ENCODE measurements at places on chromosomes 12 and 14.

DNA sequence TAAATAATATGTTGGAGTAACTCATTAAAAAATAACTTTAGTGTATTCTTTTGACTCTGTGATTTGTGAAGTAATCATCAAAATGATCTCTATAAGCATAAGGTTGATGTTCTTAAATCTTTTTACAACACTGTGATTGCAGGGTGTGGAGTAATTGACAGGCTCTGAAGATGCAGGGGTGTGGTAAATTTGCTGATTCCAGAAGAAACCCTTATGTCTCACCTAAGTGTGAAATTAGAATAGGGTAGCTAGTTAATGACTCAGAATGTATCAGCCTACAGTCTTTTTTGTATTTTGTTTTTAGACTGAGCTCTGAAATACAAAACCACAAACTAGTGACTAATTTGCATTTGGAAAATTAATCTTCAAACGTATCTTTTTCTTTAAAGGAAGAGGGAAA, 5.9 kb downstream of the PRPF39 start:
- DNase-seq: no peak

GRCh38 chr12:13947276-13947946, 34.0 kb downstream of the GRIN2B start:
- DNase-seq: no peak

GRCh38 chr12:40560848-40561247, 131.4 kb upstream of the CNTN1 start:
- DNase-seq: no peak

DNA sequence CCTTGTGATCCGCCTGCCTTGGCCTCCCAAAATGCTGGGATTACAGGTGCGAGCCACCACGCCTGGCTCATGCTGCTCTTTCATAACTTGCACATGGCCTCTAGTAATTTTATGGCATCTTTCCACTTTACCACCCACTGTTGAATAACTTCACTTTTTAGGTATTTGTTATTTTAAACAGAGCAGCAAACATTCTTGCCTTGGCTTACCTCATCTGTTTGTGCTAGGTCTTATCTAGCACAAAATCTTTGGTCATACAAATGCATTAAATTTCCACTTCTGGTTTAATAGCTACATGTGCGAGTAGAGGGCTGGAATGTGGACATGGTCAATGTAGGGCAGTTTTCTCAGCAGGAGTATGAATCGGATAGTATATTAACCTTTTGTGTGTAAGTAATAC, 38.8 kb upstream of the ATF7IP start:
- DNase-seq: no peak

- no peak for DNase-seq
Observed at GRCh38 chr12:65532764-65533163, 254.3 kb downstream of the MSRB3 start.

DNA sequence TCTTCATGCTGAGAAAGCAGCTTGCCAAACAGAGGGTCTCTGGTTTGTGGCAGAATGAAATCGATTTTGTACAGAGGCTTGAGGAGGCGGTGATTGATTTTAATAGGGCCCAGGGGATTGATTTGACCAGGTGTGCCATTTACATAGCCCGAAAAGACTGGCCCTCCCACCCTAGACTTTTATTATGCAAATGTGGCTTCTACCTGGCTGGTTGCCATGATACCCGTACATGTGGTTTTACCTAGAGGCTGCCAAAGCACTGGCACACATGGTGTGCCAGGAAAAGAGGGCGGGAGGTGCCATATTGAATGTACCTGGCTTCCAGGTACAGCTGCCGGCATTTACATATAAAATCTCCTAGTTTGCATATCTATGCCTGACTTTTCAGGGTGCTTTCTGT, 18.0 kb upstream of the GUCY2C start:
- DNase-seq: no peak

DNA sequence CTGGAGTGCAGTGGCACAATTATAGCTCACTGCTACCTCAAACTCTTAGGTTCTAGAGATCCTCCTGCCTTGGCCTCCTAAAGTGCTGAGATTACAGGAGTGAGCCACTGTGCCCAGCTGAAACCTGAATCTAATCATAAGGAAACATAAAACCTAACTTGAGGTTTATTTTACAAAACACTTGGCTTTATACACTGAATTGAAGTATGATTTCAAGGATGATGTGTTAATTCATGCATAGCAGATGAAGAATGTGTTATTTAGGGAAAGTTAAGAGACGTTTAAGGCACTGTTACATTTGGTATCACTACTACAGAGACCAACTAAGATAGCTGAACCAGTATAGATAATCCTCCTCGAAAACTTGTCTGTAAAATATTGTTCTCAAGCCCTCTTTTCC, 6.4 kb downstream of the DICER1 start:
- DNase-seq: no peak

DNA sequence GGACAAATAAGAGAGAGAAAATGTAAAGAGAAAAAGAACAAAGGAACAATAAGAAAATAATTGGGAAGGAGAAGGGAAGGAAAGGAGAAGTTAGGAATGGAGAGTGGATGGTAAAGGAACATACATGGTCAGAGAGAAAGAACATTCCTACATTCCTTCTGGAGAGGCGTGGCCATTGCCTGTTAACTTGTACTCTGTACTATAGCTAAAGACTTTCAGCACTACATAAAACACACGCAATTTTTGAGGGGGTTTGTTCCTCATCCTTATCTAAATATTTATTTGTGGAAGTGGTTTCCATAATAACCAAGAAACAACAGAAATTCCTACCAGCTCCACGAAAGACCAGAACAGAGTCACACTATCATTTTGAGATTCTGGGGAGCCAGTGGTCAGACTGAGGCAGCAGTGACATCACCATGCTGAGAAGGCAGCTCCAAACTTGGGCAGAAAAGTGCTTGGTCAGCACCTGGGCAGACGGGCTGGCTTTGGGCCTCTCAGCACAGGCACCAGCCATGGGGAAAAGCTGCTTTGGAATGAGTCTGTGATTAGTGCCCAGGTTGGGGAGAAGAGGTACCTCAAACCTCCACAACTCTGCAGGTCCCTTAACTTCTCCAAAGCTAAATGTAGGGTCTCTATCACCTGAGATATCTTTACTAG, 125.9 kb upstream of the NTF3 start:
- DNase-seq: no peak

DNA sequence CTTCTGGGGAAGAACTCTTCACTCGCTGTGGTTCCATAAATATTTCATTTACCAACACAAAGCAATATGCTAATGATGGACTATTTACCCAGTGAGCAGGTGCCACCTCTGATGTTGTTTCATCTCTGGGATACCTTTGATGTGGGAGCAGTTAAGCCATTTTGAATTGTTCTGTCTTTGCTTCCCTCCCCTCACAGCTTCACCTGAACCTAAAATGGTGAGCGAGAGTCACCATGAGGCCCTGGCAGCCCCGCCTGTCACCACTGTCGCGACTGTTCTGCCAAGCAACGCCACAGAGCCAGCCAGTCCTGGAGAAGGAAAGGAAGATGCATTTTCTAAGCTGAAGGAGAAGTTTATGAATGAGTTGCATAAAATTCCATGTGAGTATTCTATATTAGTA, 352.7 kb downstream of the SYT1 start:
- no peak for DNase-seq

- DNase-seq: no peak
Observed at GRCh38 chr12:117005417-117006046, 93.7 kb downstream of the TESC start.

Data from stimulated activated CD8-positive, alpha-beta memory T cell treated with anti-CD3 and anti-CD28 coated beads, Interleukin-7, amount 100 ng/mL, for 24 hours (primary cell).